Epithelial cell of umbilical artery (primary cell): ENCODE measurements at places on chromosomes 1 and 21. TPM values are rescaled to one million over a fixed set of nuclear protein-coding genes. Genes with fewer than 3 reads are reported as not detected.

The AADACL3 gene
- not detected in 2 replicates for total RNA-seq

The CYB5RL gene
- 4.2 and 4.6 TPM in 2 replicates for total RNA-seq

The ATP8B2 gene
- 67.9 and 95.4 TPM in 2 replicates for total RNA-seq

The ZSWIM5 gene
- total RNA-seq = 0.30 and 0.32 TPM in 2 replicates

The NBPF4 gene
- not detected in 2 replicates for total RNA-seq

The PAPPA2 gene
- under 0.01 and 0.76 TPM in 2 replicates for total RNA-seq

The ZBTB37 gene
- total RNA-seq = 2.9 and 6.4 TPM in 2 replicates

The RAB3B gene
- total RNA-seq = 3.0 and 5.8 TPM in 2 replicates

The SPATA1 gene
- total RNA-seq = 1.6 TPM in 1 of 2 replicates, not detected in the other

The TNNI3K gene
- 0.32 TPM in 1 of 2 replicates, not detected in the other for total RNA-seq

The TLCD4 gene
- total RNA-seq = under 0.01 TPM in 1 of 2 replicates, not detected in the other

The CFAP107 gene
- not detected in 2 replicates for total RNA-seq

The TMEM54 gene
- 29.6 and 29.9 TPM in 2 replicates for total RNA-seq

The TIE1 gene
- 526 and 536 TPM in 2 replicates for total RNA-seq

The NR5A2 gene
- total RNA-seq = 4.5 and 14.3 TPM in 2 replicates

The HMGCL gene
- total RNA-seq = 38.7 and 43.9 TPM in 2 replicates

The DISP3 gene
- total RNA-seq = under 0.01 and 0.30 TPM in 2 replicates

The HES4 gene
- 109 and 135 TPM in 2 replicates for total RNA-seq

The LIN28A gene
- total RNA-seq = not detected in 2 replicates

The UBL4B gene
- not detected in 2 replicates for total RNA-seq

The OR2L13 gene
- total RNA-seq = not detected in 2 replicates

The HCRTR1 gene
- under 0.01 and 1.1 TPM in 2 replicates for total RNA-seq
